ENCODE measurements at places on chromosomes 7 and 10.

GRCh38 chr7:30914596-30914995, 2.9 kb downstream of the AQP1 start:
- no peak for DNase-seq

GRCh38 chr7:268991-269390, 21.0 kb upstream of the FOXL3 start:
- DNase-seq: no peak

DNA sequence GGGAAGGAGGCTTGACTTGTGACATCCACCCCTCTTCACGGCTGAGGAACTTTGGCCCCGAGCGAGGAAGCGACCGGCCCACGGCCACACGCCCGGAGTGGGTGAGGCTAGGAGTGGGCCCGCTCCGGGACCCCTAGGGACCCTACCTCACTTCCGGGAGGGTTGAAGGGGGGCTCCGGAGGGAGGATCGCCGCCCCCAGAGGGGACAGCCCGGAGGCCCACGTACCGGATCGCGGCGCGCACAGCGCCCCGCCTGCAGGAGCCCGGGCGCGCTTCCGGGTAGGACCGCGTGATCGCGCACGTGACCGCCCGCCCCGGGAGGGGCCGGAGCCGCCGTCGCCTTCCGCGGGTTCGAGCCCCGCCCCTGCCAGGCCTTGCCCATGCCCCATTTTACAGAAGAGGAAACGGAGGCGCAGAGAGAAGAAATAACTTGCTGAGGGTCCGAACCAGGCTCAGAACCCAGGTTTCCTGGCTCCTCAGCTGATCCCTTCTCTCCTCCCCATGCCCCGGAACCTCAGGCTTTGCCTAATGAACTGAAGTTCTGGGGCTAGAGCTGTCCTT, at the start of gene HPS1:
HPS1 (minus strand) TSS at position 275 of the 561 bp plus-strand sequence. CDS start 3,695 bp downstream, outside the sequence.
- DNase-seq: peak; percentile 89

DNA sequence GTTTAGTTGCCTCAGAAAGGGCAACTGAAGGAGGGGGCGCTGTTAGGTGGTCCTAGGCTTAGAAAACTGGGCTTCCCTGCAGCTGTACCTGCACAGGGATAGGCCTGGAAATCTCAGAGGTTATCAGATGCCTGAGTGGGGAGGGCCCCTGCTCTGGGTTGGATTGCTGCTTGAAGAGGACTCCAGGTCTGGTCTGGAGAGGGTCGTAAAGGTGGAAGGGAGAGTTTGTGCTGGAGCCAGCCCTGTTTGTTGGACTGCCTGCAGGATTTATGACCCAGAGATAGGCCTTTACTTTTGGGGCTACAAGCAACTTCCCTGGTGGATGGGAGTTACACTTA, 765.9 kb downstream of the GRID1 start:
- no peak for DNase-seq

DNA sequence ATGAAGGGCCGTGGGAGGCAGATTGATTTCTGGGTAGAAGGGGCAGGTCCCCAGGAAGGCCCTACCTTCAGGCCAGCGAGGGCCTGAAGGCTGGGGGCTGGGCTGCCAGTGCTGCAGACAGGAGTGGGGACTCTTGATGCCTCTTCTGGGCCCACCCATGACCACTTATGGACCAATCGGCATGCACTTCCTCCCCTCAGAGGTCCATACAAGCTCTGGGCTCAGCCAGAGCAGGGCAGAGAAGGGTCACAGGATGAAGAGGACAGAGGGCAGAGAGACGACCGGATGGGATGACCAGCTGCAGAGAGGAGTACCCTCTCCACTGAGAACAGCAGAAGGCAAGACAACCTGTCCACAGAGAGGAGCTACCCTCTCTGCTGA, 120.1 kb downstream of the DYNC2I1 start:
- DNase-seq: no peak

DNA sequence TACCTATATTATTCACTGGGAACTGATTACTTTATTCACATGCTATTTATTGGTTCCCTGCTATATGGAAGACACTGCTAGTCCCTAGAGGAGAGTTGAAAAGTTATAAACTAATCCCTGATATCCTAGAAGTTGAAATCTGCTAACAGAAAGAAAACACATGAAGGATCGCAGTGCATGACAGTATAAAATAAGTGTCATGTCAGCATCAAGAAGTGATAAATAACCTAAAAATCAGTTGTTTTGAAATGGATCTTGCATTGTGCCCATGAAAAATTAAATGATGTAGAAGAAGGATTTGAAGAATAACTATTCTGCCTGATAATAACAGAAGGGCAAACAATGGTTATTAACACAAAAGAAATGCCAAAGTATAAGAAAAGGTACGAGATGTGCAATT, 293.3 kb upstream of the LRRN3 start:
- no peak for DNase-seq

- DNase-seq: no peak
These were observed 5.4 kb downstream of the CEP41 start for GRCh38 chr7:130435311-130435854.

GRCh38 chr7:116261904-116262303, 51.6 kb downstream of the TES start:
- DNase-seq: no peak
